ENCODE measurements at places on chromosomes 12 and 14.

- DNase-seq, result no peak
Measured at GRCh38 chr12:82517027-82517426, 158.7 kb downstream of the METTL25 start.

DNA sequence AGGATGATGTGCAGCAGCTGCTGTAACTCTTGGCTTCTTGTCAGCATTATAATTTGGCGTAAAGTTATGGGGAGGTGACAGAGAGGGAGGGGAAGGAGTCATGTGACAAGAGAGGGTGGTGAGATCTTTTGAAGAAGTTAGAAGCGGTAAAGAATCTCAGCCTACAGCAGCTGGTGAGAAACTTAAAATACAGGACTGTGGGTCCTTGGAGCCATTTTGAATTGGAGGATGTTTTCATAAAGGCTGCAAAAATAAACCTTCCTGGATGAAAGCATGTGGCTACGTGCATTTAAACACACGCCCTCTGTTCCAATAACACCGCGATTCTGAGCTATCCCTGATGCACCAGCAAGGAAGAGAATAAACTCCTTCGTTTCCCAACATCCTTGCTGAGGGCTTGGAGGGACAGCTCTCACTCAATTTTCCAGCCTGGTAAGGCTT is 133.7 kb downstream of the TMEM30B start:
- DNase-seq, result no peak

DNA sequence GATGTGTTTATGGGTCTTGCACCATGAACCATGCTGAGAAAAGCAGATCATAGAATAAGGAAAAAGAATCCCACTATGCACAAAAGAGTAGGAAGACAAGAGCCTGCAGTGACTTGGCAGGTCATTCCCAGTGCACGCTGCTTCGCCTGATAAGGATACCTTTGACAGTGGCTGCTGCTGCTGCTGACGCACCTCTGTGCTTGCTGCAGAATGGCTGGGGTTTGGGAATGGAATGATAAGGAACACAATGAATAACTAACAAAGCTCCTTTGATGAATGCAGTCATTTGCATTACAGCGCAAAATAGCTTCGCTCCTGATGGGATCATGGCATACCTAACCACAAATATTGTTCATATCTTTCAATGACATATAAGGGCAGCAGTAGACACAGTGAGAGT is 278.7 kb downstream of the PDZRN4 start:
- no peak for DNase-seq

DNA sequence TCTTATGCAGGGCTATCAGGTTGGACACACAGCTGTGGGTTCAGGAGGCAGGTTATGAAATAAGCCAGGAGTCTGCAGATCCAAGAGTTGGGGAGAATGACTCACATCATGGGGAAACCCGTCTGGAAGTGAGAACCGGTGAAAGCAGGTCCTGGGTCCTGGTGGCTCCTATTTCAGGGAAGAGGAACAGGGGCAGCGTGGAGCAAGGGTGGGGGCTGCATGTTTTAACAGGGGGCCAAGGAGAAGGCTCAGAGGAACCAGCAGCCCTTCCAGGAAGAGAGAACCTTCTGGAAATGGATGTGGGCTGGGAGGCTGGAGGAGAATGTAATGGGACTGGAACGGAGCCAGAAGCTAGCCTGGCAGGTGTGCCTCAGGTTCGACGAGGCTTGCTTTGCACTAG is 7.8 kb upstream of the KRT74 start:
- DNase-seq, result no peak

DNA sequence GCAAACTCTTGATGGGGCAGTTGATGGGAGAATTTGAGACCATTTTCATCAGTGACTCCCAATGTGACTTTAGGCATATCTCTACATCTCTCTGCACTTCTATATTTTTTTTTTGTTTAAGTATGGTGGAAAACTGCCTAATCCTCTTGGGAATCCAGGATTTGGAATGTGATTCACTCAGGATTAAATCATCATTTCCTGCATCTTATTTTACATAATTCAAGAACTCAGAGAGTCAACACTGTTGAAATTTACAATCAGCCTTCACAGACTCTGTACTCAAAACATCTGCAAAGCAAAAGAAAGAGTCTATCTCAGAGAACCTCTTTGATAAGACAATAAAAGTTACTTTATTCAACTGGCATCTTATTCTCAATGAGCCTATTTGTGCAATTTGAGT is 260.7 kb upstream of the NOS1 start:
- no peak for DNase-seq

GRCh38 chr14:98014851-98015615 is 1217.9 kb downstream of the VRK1 start:
- no peak for DNase-seq

- DNase-seq, result no peak
Measured at GRCh38 chr14:100304825-100305323, 1.4 kb downstream of the SLC25A29 start.

GRCh38 chr14:24233538-24233866 is 773 bp downstream of the GMPR2 start:
- DNase-seq, result no peak

DNA sequence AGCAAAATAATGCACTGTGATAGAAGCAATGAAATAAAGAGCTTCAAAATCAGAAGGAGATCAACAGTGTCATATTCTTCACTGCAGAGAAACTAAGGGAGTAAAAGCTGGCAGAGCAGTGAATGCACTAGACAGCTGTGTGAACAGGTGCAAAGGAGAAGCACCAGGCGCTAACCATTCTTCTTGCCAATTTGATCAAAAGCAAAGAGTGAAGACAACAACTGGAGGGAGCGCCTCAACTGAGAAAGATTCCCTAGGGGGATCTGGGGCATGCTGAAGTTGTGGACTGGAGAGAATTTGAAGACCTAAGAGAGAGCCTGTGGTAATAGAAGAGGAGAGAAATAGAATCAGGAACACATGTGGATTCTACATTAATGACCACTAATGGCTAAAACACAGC is 50.4 kb upstream of the OVCH1 start:
- no peak for DNase-seq

- no peak for DNase-seq
Measured at GRCh38 chr12:116490471-116490870, 68.7 kb upstream of the MAP1LC3B2 start.

DNA sequence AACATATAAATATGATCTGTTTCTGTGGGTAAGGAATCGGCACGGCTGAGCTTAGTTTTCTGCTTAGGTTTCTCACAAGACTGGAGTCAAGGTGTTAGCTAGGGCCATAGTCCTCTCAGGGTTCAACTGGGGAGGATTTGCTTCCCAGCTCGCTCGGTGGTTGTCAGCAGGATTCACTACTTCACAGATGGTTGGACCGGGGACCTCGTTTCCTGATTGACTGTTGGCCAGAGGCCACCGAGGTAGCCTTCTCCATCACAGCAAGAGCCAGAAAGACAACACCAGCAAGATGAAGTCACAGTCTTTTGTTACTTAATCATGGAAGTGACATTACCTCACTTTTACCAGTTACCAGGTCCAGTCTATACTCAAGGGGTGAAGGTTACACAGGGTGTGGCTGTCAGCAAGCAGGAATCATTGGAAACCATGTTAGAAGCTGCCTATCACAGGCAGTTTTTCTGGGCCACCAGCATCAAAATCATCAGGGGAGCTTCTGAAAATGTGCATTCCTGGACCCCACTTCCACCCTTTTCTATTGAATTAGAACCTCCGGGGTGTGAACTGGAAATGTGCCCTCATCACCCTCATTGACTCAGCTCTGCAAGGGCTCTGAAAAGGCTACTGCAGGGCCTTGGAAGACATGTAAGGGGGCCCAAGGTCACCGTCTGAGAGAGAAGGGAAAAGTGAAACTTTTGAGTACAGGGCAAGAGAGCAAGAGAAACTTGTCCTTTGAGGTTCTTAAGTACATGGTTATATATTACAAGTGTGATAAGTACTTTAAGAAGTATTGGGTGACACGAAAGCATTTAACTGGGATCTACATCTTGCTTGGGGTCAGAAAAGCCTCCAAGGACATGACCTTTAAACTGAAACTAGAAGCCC is 10.9 kb downstream of the COPS7A start:
- no peak for DNase-seq

GRCh38 chr14:73365727-73366126 is 92.6 kb downstream of the NUMB start:
- DNase-seq, result no peak

- DNase-seq, result no peak
Measured at GRCh38 chr12:83739607-83740006, 1052.9 kb downstream of the TMTC2 start.

DNA sequence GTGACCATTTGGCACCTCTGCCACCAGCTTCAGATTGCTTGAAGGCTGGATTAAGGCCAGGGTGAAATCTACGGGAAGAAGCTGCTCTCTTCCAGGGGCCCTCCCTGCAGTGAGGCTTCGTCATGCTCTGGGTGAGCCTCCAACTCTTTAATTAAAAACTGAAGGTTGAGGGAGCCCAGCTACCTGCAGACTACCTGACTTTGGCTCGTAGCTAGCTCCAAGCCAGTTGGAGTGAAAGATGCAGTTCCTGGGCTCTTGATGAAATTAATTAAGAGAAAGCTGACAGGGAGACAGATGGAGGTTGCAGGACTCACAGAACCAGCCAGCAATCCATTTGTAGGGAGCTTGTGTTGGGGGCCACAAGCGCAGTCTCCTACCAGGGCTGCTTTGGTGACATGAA is 168.5 kb upstream of the SFSWAP start:
- no peak for DNase-seq

- no peak for DNase-seq
Measured at GRCh38 chr14:58078471-58078870, 73.5 kb downstream of the ARMH4 start.

DNA sequence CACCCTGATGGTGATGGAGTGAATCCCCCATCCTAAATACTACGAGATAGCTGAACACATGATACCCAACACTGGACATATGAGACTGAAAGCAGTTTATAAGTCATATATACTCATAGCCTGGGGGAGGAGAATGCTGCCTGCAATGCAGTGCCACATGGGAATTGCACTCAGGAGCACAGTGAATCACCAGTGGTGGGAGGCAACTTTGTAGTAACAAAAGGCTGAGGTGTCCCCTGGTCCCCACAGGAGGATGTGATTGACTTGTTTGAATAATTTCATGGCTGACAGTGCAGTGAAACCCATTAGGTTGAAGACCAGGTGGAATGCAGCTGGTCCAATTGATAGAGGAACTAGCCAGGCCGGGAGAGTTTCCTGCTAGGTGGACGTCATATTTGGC is 20.2 kb downstream of the CCDC38 start:
- DNase-seq, result no peak

DNA sequence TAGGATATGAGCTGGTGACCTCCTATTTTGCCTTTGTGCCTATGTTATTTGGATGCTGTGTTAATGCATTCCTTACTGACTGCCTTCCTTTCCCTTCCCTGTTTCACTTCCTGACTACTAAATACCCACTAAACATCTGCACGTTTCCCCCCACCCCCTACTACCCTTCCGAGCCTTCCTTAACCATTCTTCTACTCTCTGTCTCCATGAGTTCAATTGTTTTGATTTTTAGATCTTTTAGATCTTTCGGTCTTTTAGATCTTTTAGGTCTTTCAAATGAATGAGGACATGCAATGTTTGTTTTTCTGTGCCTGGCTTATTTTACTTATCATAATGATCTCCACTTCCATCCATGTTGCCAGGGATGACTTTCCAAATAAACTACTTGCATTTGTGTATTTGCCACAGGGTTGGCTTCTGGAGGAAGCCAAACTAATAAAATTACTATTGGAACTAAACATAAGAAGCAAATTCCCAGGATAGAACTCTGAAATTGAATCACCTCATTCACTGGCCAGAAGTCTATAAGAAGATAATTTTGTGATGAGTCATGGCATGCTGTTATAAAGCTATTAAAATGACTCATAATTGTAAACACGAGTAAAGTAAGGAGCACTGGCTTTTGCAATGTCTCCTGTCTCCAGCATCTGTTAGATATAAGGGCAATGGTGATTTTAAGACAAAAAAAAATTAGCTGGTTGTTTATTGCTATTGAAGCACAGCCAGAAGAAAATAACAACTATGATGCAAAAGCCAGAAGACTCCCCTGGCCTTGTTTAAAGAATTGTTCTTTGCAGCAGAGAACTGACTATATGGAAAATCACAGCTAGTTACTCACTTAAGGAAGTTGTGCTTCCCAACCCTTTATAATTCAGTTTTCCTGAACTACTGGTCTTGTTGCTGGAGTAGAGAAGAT is 586.3 kb downstream of the LRFN5 start:
- DNase-seq, result no peak

GRCh38 chr14:93974833-93975232 is 1.5 kb downstream of the ASB2 start:
- no peak for DNase-seq

DNA sequence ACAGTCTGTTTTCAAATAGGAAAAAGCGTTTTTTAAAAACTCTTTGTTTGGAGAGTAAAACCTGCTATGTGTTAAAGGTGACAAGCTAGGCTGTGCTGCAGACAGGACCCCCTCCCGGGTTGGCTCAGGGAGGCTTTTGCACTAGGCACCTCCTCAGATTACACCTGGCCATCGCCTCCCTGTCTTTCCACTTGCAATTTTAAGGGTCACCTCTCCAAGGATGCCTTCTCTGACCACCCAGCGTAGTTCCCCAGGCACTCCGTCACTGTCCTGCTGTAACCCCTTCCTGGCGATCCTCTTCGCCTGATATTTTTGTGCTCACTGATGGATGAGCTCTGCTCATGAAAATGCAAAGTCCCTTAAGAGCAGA is 80.7 kb downstream of the NTF3 start:
- no peak for DNase-seq

- DNase-seq, result no peak
Measured at GRCh38 chr12:57242329-57242690, 8.7 kb downstream of the STAC3 start.

DNA sequence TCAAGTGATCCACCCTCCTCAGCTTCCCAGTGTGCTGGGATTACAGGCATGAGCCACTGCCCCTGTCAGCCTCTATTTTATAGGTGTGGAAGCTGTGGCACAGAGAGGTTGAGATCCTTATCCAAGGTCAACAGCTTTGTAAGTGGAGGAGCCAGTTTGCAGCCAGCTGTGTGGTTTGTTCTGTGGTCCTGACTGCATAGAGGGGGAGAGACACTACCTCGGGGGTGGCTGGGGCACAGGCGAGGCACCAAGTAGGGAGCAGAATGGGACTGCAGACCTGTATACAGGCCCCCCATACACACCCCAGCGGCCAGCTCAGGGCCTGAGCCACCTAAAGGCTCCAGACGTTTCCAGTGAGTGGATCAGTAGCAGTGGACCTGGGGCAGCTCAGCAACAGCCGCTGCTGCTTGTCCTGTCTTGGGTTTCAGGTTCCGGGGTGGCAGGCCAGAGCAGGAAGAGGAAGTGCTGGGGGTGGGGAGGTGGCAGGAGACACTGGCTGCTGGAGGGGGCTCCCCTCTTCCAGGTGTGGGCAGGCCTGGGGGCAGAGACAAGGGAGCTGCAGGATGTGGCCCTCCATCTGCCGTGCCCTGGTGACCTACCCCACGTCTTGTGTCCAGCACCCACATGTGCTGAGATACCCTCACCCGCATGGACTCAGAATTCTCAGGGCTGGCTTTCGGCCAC is 11.0 kb downstream of the ORAI1 start:
- DNase-seq, result no peak

- no peak for DNase-seq
Measured at GRCh38 chr12:64457466-64457865, 5.5 kb downstream of the TBK1 start.

GRCh38 chr14:100350276-100350926 is 27.3 kb downstream of the SLC25A47 start:
- DNase-seq, result no peak

All from activated naive CD4-positive, alpha-beta T cell (primary cell).